ENCODE measurements at places on chromosomes 12 and 14.

DNA sequence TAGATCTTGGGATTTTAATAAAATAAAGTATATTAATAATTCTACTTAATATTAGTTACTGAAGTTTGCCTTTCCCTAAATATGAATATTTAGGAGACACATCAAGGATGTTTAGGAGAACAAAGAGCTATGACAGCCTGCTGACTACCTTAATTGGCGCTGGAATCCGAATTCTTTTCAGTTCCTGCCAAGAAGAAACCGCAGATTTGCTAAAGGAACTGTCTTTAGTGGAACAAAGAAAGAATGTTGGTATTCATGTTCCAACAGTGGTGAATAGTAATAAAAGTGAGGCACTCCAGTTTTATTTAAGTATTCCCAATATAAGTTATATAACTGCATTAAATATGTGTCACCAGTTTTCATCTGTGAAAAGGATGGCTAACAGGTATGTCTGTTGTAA lies 54.5 kb downstream of the MIS18BP1 start:
- no peak for DNase-seq

DNA sequence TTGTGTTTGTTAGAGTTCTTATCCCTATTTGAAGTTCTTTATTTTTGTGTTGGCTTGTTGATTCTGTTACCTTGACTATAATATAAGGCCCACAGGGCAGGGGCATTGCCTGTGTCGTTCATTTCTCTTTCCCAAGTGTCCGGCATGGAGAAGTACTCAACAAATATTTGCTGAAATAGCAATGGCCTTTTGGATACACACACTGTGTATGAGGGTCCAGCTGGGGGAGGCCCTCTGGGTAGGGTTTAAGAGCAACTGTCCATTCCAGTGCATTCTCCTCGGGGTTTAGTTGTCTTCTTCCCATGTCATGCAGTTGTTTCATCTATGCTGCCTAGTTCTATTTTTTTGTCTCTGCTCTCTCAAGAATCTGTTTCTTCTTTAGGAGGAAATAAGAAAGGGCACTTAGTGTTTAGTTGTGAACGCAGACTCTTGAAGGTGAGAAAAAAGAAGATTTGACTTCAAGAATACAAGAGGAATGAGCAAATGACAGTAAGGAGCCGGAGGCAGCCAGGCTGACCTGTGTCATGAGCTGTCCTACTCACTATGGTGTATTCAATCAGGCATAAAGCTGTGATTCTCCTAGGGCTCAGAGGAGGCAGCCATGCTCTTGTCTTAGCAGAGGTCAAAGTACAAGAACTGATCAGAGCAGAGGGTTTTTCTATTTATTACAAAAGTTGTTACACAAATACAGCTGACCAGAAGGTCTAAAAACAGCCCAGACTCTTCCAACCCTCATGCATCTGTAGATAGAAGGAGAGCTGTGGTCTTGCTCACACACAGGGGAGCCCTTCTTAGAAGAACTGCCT lies 10.2 kb downstream of the ERG28 start:
- DNase-seq, result no peak

DNA sequence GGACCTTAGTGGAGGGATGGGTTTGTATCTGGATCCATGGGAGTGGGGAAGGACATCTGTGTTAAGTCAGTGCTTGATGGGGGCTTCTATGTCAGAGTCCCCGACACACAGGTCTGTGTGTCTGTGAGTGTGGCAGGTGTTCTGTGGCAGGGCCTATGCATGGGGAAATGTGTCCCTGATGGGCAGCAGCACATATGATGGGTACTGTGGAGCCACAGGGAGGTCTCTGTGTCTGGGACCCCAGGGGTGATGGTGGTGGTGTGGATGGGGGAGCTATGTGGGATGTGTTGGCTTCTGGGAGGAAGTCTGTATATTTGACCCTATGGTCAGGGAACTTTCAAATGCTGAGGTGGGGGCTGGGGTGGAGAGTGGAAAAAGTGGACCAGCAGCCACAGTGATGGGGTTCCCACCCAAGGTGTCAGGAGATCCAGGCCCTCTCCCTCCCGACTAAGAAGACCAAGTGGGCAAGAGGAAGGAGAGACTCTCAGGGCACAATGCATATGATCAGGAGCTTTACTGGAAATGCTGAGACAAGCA lies 16.5 kb downstream of the KRT7 start:
- DNase-seq, result no peak

- no peak for DNase-seq
Observed at GRCh38 chr14:102140750-102141145, 1.1 kb downstream of the WDR20 start.

DNA sequence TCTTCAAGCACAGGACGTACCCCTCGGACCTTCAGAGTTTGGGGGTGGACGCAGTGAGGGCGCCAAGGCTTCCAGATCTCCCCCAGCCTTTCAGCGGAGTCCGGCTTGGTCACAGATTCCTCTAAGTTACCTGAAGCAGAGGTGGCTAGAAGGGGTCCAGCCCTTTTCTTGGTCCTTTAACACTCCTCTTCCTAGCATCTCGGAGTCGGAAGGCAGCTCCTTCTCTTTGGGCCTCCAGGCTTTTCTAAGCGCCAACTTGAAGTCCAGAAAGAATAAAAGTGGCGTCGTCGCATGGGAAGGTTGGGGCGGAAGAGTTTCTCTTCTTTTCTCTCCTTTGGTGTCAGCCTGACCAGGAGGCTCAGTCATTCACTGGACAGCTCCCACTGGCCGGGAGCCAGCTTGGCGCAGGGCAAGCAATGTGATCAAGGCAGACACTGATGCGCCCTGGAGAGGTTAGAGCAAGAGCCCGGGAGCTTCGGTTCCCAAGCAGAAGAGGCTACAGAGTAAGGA lies 9.6 kb downstream of the OR6S1 start:
- DNase-seq, result no peak

GRCh38 chr12:25151476-25151875 lies 43.5 kb downstream of the DNAI7 start:
- DNase-seq, result no peak

- DNase-seq, result no peak
Observed at GRCh38 chr12:119804011-119804641, 73.0 kb downstream of the CIT start.

- DNase-seq, result no peak
Observed at GRCh38 chr14:35365130-35366055, 39.2 kb downstream of the NFKBIA start.

DNA sequence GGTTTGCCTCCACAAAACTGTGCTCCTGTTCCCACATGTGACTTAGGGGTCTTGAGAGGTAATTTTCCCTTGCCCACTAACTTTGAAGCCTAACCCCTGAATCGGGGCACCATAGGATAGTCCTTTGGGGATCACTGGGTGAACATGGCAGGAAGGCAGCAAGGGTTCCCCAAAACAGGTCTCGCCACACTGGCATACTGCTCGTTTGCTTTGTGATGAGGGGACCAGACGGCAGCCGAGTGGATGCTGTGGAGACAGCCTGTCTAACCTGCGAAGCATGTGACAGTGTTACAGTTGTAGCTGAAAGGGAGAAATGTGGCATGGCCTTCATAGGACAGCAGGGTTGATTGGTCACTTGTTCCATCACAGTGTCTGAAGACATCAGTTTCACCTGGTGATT lies 42.4 kb downstream of the UBE3B start:
- DNase-seq, result no peak

DNA sequence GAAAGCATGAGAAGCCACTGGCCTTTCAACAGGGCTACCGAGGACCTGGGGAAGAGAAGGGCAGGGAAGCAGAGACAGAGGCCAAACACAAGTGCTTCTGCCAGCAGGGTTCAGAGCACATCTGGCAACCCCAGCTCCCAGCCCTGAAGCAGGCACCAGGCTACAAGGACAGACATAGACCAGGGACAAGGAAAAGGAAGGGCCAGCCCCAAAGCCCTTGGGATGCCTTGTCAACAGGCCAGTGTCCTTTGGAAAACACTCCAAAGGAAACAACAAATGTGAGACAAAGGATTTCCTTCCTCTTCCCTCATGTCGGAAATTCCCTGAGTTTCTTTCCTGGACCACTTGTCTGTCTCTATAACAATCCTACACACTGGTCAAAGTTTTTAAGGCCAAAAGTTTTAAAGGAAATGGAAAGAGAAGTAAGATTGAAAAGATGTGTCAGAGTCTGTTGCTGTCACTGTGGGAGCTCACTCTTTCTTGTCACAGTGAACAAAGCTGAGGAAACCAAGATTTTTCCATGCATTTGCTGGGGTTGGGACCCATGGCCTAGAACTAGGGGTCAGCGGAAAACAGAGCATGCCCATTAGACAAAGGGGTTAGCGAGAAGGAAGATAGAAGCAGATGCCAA lies 59.4 kb downstream of the TTC9 start:
- no peak for DNase-seq

GRCh38 chr14:93059917-93060545 lies 55.7 kb downstream of the ITPK1 start:
- DNase-seq, result no peak

DNA sequence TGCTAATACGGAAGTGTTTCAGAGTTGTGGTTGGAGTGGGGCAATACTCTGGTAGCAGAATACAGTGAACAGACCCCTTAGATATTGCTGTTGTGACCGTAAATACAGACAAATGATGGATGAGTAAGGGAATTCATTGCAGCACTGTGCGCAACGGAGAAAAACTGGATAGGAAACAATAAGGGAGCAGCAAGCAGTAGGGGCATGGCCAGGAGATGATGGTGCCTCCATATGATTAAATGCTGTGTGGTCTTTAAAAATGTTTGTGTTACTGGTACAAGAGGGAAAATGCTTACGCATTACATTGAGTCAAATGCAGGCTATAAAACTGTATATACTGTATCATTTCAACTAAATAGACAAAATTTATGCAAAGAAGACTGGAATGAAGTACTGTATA lies 61.6 kb downstream of the EML1 start:
- DNase-seq, result no peak

DNA sequence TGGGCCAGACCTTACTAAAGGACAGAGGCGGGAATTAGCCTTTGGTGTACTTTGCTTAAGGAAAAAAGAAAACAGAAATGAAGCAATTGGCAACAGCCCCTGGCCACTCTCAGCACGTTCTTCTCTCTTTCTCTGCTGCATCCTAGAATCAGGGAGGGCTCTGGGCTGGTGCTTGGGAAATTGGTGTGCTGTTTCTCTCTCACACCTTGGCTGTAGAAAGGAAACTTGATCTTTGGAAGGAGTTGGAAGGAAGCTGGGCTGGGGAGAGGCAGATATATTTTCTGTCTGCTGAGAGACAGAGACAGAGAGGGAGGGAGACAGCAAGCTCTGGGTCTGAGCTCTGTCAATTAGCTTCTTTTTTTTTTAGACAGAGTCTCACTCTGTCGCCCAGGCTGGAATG lies 27.4 kb downstream of the NOS1 start:
- DNase-seq, result no peak

DNA sequence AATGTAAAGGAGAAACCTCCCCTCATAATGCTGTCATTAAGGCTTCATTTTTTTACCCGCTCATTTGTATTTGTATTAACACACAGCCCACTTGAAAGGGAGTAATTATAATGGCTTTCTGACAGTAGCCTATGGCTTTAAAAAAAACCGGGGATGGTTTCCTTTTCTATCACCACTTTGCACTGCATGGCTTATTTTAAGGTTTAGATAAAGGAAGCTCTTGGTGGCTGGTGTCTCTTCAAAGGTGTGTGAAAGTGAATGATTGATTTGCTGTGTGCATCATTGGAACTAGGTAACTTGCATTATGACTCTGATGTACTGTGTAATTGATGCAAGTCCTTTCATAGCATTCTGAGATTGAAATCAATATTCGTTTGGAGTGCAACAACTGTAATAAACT lies 80.7 kb downstream of the NPAS3 start:
- no peak for DNase-seq

- DNase-seq, result no peak
Observed at GRCh38 chr14:89775151-89775550, 179.4 kb downstream of the EFCAB11 start.

GRCh38 chr14:83842547-83842946 lies 1687.4 kb upstream of the FLRT2 start:
- no peak for DNase-seq

DNA sequence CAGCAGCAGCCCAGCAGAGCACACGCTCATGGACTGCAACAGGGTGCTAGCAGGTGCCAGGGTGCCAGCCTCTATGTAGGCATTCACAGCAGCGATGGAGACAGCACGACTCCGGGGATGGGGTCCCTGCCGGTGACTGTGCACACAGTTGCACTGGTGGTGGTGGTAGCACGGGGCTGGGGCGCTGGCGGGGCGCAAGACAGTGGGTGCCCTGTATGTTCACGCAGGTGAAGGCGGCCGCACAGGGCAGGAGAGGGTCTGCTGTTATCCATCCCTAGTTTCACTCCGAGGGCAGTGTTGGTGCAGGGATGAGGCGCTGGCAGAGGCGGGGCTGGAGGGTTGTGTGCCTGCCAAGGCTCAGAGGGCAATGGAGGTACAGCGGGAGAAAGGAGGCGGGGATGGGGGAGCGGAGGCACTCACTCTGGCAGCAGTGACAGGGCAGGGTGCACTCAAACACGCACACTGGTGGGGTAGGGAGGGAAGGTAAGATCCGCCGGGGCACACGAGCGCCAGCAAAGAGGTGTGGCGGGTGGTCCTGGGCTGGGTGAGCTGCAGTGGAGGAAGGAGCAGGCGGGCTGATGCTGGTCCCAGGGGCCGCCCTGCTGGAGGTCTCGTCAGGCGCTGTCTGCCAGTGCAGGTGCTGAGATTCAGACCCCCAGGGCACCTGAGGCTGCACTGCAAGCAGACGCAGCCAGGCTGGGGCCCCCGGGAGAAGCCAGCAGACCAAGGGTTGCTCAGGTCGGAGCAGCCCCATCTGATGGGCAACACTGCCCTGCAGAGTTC lies 76.7 kb downstream of the GALC start:
- no peak for DNase-seq

DNA sequence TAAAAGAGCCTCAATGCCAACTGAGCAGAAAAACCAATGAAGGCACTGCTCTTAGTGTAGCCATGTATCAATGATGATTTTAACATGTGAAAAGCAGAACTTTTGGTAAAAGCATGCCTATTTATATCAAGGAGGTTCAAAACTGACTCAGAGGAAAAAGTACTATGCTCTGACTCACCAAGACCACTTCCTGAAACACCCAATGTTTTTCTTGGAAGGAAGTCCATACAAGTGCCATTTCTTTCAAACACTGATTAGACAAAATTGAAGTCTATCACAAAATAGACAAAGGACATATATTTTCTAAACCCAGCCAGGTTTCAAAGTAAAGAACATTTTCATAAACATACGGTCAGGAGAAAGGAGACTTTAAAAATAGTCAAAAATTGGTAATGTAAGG lies 88.6 kb downstream of the EPS8 start:
- DNase-seq, result no peak

GRCh38 chr14:70711451-70711850 lies 69.7 kb downstream of the TTC9 start:
- no peak for DNase-seq

GRCh38 chr14:37363661-37364060 lies 165.9 kb downstream of the MIPOL1 start:
- DNase-seq, result no peak

DNA sequence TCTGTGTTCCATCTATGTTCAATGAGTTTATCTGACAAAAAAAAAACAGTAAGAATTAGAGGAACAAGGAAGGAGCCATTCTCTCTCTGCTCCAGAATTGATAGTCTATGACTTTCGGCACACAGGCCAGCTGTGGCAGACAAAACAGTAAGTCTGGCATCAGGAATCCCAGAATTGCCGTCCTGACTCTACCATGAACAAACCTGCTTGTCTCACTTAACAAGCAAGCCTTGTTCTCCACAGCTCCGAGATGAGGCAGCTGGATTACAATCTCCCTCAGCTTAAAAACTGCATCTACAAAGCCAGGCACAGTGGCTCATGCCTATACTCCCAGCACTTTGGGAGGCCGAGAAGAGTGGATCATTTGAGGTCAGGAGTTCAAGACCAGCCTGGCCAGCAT lies 153.6 kb upstream of the TMCC3 start:
- no peak for DNase-seq
